ENCODE measurements at places on chromosomes 7 and 10. TPM values are rescaled to one million over a fixed set of nuclear protein-coding genes. Genes with fewer than 3 reads are reported as not detected.

CCNJ gene
- total RNA-seq: 4.2 TPM

TNPO3 gene
- total RNA-seq: 26.4 TPM

ALOX5 gene
- total RNA-seq: 10.6 TPM

ZNF503 gene
- total RNA-seq: 15.3 TPM

FAM131B gene
- 0.76 TPM for total RNA-seq

DNA sequence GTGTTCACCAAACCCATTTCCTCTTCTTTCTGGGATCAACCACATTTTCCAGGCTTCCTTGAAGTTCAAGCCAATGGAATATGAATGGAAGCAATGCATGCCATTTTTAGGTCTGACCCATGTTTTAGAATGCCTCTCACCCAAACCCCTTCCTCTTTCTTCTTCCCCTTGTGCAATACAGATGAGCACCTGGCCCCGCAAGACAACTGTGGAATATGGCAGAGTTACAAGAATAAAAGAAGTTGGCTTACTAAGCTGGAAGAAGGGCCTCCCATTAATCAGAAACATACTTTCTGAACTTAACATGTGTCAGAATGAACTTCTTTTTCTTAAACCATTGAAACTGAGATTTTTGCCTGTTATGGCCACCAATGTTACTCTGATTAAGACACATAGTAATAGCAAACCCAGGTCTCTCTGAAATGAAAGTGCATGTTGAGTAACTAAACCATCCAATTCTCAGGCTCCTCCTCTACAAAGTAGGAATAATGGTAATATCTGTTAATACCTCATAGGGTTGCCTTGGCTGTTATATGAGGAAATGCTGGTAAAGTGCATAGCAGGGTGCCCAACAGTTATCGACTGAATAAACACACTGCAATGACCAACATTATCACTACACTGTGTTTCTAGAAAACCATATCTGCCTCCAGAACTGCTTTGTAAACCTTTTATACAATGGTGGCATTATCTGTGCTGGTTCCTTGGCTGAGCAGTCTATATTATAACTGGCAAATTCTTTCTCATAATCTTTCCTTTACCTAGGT, 382.2 kb upstream of the NRP1 start:
- H3K4me1 ChIP-seq: no peaks in the 10 kb centered on the region
- H3K27me3 ChIP-seq: no peaks in the 10 kb centered on the region
- DNase-seq: no peak
- H3K4me3 ChIP-seq: no peak overlapping the region

GRCh38 chr10:120999868-121000267, 148.7 kb downstream of the WDR11 start:
- peaks cover 5% of the 10 kb centered on the region for H3K27me3 ChIP-seq
- DNase-seq: no peak
- H3K36me3 ChIP-seq: no peaks in the 10 kb centered on the region

DNA sequence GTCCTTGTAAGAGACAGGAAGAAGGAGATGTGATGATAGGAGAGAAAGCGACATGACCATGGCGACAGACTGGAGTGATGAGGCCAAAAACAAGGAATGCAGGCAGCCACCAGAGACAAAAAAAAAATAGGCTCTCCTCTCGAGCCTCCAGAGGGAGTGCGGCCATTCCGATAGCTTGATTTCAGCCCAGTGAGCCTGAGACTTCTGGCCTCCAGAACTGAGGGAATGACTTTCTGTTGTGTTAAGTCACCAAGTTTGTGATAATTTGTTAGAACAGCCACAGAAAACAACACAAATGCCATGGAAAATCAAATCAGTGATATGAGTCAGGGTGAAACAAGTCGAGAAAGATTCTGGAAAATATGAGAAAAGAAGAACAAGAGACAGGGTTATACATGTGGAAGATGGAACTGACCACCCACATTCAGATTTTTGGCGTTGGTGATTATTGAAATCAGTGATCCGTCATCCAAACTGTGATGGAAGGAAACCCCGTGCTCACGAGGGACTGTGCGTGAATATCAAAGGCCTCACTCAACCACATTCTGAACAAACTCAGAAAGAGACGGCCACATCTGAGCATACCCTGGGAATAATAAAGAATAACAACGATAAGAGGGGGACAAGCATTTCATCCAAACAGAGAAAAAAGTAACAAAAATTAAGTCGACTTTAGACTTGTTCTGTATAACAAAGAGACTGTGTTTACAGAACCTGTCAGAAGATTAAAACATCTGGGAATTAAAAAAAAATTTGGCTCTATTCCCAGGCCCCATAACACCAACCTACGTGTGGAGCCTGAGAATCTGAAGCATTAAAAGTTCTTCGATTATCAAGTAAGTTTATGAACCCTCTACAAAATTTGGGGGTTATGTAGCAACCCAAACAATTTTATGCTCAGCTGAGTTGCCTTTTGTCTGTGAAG, 72.1 kb downstream of the EEPD1 start:
- no peak for DNase-seq
- no peak overlapping the region for H3K4me3 ChIP-seq
- H3K36me3 ChIP-seq: no peaks in the 10 kb centered on the region
- H3K27me3 ChIP-seq: no peaks in the 10 kb centered on the region

GRCh38 chr10:14008740-14009080, 322.0 kb downstream of the FRMD4A start:
- H3K4me3 ChIP-seq: peak overlapping the region; percentile 60
- DNase-seq: no peak
- H3K4me1 ChIP-seq: no peaks in the 10 kb centered on the region
- peaks cover 12% of the 10 kb centered on the region for H3K27me3 ChIP-seq
